ENCODE measurements at places on chromosomes 13 and 19.

GRCh38 chr13:39415008-39415802 is 187.8 kb downstream of the LHFPL6 start:
- DNase-seq: peak; percentile 41

DNA sequence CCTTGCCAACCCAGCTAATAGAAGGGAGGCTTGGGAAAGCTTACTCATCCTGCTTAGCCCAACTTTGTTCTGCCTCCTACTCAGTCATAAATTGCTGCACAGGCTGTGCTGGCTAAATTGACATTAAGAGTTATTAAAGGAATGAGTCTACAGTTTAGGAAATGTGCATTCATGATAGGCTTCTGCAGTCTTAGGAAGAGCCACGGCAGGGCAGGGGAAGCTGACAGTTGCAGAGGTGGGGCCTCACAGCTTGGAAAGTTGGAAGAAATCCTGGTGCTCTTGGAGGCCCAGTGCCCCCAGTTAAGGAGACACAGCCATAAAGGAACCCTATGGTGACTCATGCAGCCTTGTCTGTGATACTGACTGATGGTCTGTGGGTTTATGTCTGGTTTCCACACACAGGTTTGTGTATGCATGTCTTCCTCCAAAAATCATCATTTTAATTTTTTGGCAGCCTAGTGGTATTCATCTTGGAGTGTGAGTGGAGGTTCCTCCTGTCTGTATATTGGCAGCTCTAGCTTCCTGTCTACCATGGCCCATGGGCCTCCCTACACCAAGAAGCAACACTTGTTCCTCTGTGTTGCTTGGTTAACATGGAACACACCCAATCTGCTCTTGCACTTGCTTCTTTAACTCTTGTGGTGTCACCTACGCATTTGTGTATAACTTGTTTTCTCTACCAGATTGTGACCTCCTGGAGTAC is 135.0 kb upstream of the KL start:
- peak; percentile 22 for DNase-seq

- no peak for DNase-seq
These were observed 33.4 kb downstream of the STK24 start for GRCh38 chr13:98543378-98544103.

- no peak for DNase-seq
These were observed 541.4 kb upstream of the SLITRK5 start for GRCh38 chr13:87129602-87130300.

DNA sequence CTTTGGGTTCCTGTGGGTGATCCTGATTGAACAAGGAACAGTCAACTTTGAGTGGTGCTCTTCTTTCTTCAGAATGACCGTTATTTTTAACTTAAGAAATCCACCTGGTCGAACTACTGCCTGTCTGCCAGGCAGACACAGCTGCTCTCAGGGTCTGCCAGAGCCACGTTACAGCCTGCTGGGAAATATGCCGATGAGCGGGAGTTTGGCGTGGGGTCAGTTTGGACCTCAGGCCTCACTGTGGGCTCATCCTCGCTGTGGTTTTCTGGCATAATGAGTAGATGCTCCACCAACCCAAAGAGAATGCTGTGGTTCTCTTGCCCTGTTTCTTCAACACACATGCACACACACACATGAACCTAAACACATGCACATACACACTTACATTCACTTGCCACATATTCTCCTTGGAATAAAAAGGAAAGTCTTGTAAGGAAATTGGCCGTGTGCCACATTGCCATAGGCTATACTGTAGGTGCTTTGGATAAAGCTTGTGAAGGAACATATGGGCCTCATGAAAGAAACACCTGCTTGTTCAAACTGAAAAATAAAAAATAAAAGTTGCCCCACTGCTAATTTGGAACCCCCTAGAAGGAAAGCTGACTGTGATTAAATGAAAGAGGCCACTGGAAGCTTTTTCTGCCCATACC is 598.7 kb upstream of the KLF12 start:
- no peak for DNase-seq

DNA sequence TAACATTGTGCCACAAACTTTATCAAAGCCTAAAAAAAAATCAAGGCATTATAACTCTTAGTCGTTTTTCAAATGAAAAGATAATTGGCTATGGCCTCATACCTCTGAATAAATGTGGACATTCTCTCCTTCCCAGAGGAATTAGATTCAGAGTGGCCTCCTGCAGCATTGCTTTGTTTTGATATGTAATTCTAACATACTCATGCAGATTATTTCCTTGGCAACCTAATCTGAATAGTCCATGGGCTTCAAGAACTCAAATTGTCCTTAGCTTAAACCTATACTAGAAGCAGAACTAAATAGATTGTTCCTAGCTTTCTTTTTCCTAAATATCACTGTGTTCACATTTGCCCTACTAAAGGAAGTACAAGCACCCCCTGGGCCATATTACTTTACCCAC is 1146.9 kb downstream of the OLFM4 start:
- no peak for DNase-seq

GRCh38 chr19:28196961-28197360 is 1016.0 kb downstream of the UQCRFS1 start:
- no peak for DNase-seq

- no peak for DNase-seq
These were observed 22.0 kb downstream of the ELAVL1 start for GRCh38 chr19:7983286-7983950.

DNA sequence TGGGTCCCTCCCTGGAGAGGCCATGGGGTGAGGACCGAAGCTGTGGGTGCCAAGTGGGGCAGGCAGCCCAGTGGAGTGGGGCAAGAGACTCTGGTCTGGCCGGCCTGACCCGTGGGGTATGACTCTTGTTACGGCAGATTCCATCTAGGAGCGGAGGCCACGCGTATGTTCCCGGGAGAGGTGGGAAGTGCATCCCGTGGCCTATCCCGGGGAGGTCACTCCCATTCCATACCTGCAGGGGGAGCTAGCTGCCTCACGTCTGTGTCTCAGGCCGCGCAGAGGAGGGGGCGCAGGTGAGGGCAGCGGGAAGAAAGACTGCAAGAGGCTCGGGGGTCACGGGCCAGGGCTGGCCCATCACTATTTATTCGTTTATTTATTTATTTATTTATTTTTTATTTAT is 4.9 kb downstream of the CSNK1G2 start:
- peak; percentile 48 for DNase-seq

- no peak for DNase-seq
These were observed 550 bp downstream of the ZNF383 start for GRCh38 chr19:37218592-37218935.

DNA sequence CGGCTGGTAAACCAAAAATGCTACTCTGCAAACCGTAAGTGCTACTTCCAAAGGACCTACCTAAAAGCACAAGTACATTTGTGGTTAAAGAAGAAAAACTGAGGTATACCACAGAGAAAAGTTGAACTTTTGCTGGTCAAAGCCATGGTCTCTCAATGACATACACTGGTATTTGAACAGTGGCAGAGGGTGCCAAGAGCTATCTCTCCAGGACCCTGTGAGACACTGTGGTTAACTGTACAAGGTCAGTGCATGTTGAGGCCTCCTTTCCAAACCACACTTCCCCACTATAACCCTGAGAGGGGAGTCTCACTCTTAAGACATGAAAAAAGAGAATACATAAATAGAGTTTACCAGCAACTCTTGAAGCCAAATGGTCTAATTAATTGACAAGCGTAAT is 49.5 kb downstream of the COL4A1 start:
- DNase-seq: no peak

DNA sequence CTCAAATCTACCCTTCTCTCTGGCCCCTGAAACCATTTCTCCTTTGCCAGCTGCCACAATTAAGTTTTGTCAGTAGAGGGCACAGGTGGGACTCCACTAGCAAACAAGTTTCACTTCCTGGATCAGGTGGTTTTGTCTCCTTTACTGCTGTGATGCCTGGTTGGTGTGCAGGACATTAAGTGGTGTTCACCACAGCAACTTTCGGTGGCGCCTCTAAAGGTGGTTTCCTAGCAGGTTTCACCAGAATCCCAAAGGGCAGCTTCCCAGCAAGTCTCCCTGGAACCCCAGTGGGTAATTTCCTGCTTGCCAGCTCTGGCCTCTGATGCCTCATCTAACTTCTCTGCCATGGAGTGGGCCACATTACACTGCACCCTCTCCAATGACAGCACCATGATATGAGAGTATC is 16.6 kb downstream of the MED4 start:
- DNase-seq: peak; percentile 4

DNA sequence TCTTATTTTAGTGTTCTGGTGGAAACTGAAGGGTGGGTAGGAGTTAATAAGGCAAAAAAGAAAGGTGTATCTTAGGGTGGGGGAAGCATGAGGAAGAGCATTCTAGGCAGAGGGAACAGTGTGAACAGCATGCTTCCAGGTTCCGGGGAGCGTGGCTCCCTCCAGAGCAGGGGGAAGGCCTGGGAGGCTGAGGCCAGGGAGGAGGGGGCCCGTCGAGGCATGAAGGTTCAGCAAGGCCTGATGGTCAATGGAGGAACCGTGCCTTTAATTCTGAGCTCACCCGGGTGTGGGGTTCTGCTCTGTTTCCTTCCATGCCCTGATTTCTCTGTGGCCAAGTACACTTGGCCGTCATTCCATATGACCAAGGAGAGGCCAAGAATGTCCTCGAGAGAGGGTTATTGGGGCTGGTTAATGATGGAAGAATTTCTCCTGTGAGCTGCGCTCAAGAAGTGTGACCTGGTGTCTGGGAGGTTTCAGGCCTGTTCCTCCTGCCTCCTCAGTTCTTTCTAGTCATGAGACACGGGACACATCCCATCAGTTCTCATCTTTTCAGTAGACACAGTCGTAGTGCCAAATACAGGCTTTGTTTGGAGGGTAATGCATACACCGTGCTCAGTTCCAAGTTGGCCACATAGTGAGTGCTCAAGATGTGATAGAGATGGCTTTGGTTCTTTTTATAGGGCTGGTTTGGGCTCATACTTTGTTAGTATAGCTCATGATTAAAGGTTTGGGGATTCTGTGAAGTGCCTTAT is 73.6 kb downstream of the SIPA1L3 start:
- no peak for DNase-seq

DNA sequence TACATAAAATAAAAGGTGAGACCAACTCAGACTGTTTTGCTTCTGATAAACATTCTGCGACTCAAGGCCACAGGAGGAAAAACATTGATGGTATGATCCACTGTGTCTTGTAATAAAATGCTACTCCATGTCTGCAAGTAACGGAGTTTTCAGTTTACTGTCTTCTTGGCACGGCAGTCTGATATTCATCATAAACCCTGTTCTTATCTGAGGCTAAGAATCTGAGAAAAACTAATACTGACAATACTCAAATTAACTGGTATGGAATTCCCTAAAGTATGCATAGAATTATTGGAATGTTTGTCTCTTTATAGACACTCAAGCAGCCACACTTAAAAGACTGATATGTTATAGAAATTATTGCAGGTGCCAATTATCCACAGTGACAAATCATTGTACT is 125.5 kb downstream of the TBC1D4 start:
- DNase-seq: no peak

DNA sequence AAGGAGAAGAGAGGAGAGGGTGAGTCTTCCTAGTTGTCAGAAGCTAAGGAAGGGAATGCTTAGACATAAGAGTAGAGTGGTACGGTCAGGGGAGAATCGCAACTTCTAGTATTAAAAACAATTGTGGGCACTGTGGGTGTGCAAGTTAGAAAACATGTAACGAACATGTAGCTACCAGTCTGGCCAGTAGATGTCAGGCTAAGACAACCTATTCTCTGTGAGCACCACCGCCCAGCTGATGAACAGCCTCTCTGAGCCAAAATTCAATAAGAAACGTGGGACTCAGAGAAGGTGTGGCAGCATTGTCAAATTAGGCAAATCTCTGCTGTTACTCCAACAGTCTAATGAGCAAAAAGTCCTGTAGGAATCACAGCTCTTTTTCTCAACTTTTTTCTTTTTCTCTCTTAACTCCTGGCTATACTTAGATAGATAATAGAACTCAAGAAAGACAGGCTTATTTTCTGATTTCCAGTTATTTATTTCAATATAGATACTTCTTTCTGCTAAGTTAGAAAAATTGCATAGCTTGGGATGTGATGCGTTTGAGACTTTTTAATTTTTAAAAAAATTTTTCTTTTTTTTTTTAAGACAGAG is 186.2 kb downstream of the USP12 start:
- peak; percentile 64 for DNase-seq

DNA sequence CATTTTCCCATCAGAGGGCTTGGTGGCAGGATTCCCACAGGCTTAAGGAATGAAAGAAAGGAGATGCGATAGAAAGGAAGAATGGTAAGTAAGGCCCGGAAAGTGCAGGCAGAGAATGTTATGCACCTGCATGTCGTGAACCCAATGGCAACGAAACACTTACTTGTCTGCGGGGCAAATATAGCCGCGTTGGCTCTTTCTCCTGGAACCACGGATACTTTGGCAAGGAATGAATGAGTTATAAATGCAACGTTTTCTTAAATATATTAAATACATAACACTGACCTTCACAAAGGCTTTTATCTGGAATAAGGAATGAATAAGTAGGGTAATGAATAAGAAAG is 192.1 kb downstream of the KATNAL1 start:
- no peak for DNase-seq

GRCh38 chr19:1069009-1069779 is 2.2 kb downstream of the ARHGAP45 start:
- no peak for DNase-seq

- no peak for DNase-seq
These were observed 1.9 kb upstream of the MRPS31 start for GRCh38 chr13:40772765-40773473.

GRCh38 chr13:49530457-49530856 is 34.7 kb downstream of the PHF11 start:
- DNase-seq: no peak

DNA sequence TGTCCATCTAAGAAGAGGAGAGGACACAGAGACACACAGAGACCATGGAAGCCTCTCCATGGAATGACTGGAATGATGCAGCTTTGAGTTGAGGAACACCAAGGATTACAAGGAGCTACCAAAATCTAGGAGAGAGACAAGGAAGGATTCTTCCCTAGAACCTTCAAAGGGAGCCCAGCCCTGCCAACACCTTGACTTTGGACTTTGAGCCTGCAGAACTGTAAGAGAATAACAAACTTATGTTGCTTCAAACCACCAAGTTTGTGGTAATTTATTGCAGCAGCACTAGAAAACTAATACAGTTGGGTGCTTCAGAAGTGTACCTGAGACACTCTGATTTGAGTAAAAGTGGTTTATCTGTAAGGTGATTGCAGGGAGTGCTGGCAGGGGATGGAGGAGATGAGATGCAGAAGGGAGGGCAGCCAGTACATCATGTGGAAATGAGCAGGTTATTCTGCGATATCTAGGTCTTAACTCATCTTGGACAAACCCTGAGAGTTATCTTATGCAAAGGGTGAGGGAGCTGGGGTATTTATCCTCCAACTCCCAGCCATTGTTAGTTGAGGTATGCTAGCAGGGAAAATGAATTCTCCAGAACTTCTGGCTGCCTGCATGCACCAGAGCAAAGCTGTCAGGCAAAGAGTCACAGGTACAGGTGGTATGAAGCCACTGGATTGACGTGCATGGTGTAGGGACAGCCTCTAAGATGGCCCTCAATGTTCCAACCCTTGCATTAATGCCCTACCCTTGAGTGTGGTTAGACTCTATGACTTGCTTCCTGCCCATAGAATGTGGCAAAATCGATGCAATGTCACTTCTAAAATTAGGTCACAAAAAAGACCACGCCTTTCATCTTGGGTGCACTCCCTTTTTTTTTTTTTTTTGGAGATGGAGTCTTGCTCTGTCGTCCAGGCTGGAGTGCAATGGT is 31.3 kb upstream of the ADGRL1 start:
- no peak for DNase-seq

- DNase-seq: no peak
These were observed 12.2 kb upstream of the C19orf33 start for GRCh38 chr19:38291855-38292254.

GRCh38 chr13:110841846-110842245 is 73.0 kb downstream of the ANKRD10 start:
- DNase-seq: no peak
